ENCODE measurements at places on chromosomes 11 and 22.

- peak; percentile 60 for DNase-seq
Observed at GRCh38 chr11:118924591-118925585, 838 bp downstream of the BCL9L start.

DNA sequence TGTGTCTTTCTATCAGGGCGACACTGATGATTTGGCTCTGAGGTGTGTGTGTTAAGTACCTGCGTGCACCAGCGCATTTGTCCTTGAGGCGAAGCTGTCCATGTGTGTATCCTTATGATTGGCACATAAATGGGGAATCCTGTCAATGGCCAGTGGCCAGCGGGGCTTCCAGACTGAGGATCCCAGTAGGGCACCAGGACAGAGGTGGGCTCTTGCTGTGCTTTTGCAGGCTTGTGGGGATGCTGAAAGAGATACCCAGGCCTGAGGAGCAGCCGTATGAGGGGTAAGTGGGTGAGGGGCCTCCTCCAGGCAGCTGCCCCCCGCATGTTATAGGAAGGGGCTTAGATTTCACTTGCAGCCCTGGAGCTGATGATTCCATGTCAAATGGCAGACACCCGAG lies 156.8 kb downstream of the ST3GAL4 start:
- DNase-seq, result no peak

- peak; percentile 44 for DNase-seq
Observed at GRCh38 chr22:32880893-32881596, 79.5 kb downstream of the TIMP3 start.

GRCh38 chr22:20205464-20205963 lies 54.7 kb upstream of the CCDC188 start:
- no peak for DNase-seq

DNA sequence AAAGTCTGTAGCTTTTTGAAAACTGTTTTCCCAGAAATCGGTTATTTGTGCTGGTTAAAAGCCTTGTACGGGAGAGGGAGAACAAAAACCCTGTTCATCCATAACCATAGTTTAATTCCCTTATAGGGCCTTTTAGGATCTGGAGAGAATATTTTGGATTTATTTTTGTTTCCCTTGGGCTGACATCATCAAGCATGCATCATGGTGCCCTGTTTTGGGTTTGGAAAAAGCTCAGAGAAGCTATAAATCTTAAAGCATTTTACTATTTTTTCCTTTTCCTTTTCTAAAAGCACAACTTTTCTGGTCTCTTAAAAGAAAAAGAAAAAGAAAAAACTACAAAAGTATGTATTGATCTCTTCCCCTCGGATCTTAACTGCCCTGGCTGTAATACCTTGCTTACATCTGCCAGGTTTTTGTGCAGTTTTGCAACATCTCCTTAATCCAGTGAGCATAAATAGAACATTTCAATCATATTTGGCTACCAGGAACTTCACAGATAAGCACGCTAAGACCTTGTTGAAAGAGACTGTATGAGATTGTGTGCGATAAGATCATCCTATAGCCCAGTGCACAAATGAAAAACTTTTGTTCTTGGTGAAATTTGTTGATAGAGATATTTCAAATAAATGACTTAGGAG lies 88.0 kb downstream of the ZBTB16 start:
- no peak for DNase-seq

- DNase-seq, result no peak
Observed at GRCh38 chr22:43276321-43276720, 66.9 kb downstream of the SCUBE1 start.

DNA sequence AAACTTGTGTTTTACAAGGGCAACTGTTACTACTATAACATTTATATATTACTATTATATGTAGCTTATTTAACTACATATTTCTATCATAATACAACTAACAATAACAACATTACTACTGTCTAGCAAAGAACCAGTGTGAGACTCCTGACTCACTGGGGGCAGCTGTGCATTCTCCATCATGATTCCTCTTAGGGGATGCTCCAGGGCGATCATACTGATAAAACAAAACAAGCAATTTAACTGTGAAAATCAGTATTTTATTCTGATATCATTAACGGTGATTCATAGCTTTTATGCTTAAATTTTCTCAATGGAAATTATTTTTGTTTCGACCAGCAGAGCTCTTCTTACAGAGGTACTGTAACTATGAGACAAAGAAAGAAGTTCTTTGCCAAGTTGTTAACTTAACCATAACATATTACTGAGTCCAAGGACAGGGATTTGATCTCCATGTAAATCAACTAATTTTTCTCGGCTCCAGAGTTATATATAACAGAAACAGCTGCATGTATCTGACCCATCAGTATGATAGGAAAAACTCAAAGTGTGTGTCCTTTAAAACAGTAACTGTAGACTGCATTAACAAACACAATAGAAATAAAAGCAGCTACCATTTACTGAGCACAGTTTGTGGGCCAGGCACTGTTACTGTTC lies 24.8 kb upstream of the FNBP4 start:
- DNase-seq, result no peak

Measured in stimulated activated CD4-positive, alpha-beta T cell treated with anti-CD3 and anti-CD28 coated beads, Interleukin-2, amount 100 ng/mL, for 24 hours (primary cell).